OCI-LY7 (cell line): ENCODE measurements at places on chromosomes 5 and 9.

- DNase-seq: no peak
Observed at GRCh38 chr5:119583684-119584083, 45.7 kb upstream of the FAM170A start.

DNA sequence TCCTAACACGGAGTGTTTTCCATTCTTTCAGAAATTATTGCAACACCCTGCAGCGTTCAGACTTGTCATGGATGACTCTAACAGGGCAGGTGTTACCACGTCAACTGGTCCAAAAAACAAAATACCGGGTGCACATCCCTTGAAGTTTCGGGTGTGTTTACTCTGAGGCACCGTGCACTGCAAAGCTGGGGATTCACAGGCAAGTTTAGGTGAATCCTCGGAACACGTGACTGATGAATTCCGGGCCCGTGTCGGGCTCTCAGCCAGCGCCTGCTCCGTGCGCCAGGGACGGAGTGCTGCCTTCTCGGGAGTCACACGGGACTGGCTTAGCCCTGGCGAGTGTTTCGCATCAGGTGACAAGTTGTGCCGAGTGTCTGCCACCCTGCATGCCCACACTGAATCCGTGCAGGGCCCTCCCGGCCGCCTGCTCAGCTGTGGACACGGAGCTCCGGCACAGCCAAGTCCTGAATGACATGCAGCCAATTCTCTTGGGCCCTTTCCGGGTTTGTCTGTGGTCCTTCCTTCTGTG lies 66.0 kb upstream of the IRX4 start:
- no peak for DNase-seq

GRCh38 chr9:131709771-131710431 lies 30.0 kb downstream of the RAPGEF1 start:
- no peak for DNase-seq

DNA sequence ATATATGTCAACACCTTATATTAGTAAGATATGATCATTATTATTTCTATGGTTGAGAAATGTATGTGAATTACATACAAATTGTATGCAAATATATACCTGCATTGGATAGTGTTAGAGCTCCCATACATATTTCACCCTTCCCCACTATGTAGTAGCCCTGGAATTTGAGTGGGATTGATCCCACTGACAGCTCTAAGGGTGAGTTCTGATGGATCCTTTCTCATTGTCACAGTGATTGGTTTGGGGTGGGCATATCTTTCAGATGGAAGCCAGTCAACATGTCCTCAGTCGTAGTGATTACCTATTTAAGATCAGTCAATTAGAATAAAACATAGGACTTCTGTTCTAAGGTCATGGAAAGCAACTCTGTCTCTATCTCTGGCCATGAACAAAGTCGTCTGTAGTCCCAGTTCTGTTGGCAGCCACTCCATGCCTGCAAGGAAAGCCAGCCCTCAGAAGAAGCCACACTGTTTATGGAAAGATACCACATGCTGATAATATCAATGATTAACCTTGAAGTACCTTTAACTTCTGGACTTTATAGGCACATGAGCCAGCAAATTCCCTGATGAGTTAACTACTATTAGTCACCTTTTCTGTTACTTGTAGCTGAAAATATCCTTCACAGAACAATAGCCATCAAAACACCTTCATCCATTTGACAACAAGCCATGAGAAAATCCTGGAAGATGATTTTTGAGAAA lies 5.1 kb upstream of the CCDC192 start:
- no peak for DNase-seq

GRCh38 chr5:52504584-52505240 lies 283.0 kb upstream of the ITGA1 start:
- no peak for DNase-seq

DNA sequence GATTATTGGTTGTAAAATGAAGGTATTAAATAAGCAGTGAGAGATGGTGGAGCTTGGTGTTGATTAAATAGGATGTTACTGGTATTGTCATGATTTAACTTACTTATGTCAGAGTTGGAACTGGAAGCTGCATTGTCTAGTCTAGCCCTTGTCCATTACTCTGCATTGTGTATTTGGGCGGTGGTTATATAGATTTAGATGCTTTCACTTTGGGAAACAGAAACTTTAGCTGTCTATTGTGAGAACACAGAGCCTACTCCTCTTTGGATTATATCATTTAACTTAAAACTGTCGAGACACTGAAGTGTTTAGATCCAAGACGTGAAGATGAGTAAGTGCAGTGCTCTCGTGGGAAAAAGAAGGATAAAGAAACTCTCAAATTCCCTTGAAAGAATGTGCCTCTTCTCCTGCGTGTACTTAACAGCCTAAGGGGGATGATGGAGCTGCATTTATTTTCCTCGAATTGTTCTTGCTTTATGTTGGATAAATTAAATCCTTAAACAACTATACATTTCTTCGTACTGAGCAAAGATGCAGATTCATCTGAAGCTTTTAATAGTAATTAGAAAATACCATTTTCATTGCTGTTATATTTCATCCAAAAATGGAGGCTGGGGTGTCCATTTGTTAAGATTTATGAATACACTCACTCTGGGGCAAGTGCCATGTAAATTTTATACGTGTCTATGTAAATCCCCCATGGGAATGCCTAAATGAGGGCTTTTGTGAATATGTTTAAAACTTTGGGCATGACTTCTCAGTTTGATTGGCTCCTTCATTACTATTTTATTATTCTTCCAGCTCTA lies 21.6 kb downstream of the FBXL7 start:
- no peak for DNase-seq

DNA sequence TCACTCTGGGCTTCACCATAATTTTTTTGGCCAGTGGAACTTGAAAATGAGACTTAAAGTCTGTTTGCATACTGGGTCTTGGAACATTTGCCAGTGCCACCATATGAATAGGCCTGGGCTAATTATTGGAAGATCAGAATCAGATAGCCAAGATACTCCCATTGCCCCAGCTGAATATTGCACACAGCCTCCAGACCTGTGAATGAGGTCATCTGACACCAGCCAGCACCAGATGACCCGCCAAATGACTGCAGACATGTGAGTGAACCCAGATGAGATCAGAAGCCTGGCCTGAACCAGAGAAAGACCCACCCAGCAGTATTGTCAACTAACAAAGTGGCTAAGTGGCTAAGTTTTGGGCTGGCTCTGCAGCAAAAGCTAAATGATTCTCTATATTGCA lies 220.5 kb upstream of the MPDZ start:
- DNase-seq: no peak

DNA sequence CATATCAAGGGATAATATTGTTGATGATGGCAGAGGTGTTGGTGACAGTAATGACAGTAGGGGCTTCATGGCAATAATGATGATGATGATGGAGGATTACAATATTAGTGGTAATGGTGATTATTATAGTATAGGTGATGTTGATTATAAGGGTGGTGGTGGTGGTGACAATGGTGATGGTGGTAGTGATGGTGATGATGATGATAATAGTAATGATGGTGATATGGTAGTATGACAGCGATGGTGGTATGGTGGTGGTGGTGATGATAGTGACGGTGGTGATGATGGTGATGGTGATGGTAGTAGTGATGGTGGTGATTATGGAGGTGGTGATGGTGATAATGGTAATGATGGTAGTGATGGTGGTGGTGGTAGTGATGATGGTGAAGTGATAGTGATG lies 13.6 kb downstream of the KCNIP1 start:
- no peak for DNase-seq

- no peak for DNase-seq
Observed at GRCh38 chr5:77847814-77848290, 71.7 kb upstream of the TBCA start.

DNA sequence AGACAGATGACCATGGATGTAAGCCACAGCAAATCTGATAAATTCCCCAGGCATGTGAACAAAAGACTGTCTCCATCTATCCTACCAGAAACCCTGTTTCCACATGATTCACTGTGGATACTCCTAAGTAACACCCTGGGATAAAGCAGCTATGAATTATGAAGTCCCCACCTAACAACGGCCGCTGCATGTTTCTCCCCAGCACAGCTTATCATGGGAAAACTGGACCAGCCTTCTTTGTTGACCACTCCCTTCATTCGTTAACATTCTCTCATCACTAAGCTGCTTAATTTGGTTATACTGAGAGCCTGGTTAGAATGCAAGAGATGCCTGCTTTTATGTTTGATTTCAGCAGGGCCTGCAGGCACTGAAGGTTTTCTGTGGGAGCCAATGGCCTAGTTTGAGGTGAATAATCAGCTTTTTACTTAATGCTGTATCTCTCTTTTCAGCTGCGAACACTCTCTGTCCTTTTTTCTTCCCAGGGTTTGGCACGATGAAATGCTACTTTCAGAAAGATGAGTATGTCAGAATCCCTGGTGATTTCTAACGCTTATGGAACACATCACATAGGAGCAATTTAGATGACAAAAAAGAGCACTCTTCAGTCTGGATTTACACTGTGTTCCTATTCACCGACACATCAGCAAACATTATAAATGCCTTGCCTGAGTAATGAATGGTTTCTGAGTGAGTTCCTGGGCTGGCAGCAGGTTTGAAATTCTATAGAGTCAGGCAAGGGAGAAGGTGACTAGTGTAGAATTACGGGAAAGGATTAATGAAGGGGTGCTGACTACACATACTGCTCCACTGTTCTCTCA lies 318.4 kb upstream of the ZNF608 start:
- DNase-seq: no peak

GRCh38 chr5:78271766-78272165 lies 22.7 kb downstream of the AP3B1 start:
- DNase-seq: no peak

DNA sequence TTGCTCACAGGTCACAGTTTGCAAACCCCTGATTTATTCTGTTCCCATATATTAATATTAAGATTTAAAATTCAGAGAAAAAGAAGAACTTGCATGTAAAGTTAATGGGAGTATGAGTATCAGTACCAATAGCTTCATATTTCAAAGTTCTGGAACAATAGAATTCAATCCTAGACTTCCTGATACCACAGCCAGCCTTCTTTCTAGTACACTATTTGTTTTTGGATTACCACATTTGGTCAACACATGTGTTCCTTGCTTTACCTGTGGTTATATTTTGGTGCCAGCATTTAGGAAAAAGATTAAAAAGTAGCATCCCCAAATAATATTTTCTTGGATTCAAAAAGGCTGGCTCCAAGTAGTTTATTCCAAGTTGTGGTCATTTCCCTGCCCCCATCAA lies 49.5 kb downstream of the SPINK5 start:
- DNase-seq: no peak

GRCh38 chr5:33852837-33853236 lies 39.0 kb downstream of the ADAMTS12 start:
- DNase-seq: no peak

- DNase-seq: peak; percentile 63
Observed at GRCh38 chr5:87400305-87400899, 12.3 kb downstream of the CCNH start.

DNA sequence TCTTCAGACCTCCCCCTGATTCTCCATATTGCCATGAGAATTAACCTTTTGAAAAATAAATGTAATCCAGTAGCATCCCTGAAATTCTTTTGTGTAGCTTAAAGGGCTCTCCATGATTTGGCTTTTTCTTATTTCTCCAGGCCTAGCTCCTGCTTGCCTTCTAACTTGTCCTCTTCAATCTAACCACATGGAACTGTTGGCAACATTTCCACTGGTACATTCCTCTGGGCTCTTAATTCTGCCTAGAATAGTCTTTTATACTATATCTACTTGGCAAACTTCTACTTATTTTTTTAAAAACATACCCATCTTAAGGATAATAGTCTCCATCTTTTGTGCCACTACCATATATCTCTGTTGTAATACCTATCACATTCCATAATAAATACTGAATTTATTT lies 54.1 kb downstream of the GNG10 start:
- no peak for DNase-seq

DNA sequence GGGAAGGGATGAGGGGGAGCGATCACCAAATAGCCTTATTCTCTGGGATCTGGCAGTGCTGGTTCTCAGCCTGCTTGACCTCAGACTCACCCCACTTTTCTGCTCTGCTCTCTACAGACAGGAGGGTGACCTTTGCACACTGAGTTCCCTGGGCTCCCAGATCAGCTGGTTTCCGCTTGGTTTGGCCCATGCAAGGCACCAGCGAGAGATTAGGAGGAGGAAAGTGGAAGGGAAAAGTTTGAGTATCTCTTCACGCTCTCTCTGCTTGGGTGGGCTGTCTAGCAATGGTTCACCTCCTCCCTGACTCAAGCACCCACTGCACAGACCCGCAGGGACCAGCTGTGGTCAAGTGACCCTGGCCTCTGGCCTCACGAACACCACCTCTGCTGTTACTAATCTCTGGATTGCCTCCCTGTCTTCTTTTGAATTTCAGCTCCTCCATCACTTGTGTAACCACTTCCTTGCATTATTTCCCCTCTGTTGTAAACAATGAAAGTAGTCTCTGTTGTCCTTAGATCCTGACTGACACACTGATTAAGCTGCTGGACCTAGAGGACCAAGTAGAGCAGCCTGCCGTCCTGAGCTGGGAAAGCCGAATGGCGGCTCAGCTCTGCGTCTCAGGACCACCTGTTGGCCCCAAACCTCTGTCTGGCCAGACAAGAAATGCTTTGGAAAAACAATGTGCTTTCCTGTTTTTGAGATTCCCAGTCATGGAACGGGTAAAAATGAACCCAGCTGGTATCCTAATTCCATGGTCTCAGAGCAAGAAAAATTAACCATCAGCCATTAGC lies 186.6 kb downstream of the CRB2 start:
- DNase-seq: no peak

DNA sequence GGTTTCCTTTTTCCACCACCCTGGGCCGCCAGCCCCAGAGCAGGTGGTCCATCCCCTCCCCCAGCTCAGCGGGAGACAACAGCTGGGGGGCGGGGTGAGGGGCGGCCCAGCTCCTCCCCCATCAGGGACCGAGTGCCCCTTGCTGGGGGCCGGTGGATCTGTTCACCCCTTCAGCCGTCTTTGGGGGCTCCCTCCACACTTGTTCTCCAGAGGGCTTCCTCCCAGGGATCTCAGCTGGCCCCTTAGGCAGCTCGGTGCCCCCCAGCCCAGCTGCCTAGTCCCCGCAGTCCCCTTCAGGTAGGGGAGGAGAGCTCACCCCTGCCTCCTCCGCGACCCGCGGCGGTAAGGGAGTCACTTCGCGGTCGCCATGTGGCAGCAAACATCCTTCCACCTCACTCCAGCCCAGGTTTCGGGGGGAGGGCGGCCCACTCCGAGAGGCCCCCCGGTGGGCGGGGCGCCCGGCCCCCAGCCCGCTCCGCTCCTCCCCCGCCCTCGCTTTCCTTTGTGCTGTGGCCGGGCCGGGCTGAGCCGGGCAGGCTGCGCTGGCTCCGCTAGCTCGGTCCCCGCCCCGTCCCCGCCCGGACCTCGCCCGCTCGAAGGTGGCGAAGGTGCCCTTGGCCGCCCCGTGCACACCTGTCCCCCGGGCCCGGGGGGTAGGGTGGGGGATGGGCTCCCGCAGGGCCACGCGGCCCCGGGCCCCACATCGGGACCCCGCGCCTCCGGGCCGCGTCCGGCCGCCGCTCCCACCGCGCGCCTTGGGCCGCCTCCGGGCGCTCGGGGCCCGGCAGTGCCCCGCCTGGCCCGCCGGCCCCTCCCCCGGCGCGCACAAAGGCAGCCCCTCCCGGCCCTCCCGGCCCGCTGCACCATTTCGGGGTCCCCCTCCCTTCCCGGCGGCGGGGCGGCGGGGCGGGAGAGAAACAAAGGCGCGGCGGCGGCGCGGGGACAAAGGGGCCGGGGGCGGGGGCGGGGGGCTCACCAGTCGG lies 683 bp downstream of the DBN1 start:
- DNase-seq: peak; percentile 45
